ENCODE measurements at places on chromosomes 7 and 10. TPM values are rescaled to one million over a fixed set of nuclear protein-coding genes. Genes with fewer than 3 reads are reported as not detected.

Gene MMRN2
- 13.2 TPM for total RNA-seq

Gene RBP4
- 0.06 TPM for total RNA-seq

Gene VGF
- not detected for total RNA-seq

Gene NRAP
- not detected for total RNA-seq
